ENCODE measurements at places on chromosomes 3 and 15.
A peak's percentile ranks its signal among the peaks of the same experiment; 100 is the strongest.

GRCh38 chr3:88189361-88189810, 39.6 kb downstream of the C3orf38 start:
- DNase-seq = peak; percentile 5

- no peak for DNase-seq
Observed at GRCh38 chr3:39067286-39067685, 15.5 kb downstream of the WDR48 start.

GRCh38 chr3:182626484-182627467, 166.5 kb upstream of the ATP11B start:
- no peak for DNase-seq

GRCh38 chr3:30471796-30472489, 134.5 kb upstream of the TGFBR2 start:
- no peak for DNase-seq

DNA sequence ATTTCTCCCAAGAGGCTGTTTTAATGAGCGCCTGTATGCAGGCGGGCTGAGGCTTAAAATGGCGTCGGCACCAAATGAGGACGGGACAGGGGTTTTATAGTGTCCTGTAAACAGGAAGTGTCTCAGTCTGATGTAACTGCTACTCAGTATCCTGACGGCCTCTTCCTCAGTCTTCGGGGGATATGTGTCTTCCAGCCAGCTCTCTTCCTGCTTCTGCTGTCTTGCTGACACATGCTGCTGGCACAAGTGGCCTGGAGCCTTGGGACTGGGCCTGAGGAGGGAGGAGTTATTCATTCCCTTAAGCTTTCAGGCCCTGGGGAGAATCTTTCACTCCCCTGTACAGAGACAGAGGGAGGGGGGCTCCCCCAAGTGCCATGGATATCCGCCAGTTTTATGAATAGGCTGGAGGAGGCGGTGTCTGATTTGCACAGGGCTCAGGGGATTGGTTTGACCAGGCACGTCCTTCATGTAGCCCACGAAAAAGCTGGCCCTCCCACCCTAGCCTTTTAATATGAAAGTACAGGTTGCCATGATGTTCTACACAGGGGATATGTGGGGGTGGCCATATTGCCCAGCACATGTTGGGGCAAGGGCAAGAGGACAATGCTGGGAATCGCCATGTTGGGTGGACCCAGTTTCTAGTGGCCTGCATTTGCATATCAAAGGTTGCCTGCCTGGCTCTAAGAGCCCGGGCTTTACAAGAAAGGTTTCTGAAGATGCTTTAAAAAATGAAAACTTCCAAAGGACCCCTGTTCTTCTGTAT, 19.9 kb downstream of the NDUFB4 start:
- DNase-seq = no peak

- DNase-seq = no peak
Observed at GRCh38 chr3:16190704-16191103, 16.2 kb downstream of the GALNT15 start.

DNA sequence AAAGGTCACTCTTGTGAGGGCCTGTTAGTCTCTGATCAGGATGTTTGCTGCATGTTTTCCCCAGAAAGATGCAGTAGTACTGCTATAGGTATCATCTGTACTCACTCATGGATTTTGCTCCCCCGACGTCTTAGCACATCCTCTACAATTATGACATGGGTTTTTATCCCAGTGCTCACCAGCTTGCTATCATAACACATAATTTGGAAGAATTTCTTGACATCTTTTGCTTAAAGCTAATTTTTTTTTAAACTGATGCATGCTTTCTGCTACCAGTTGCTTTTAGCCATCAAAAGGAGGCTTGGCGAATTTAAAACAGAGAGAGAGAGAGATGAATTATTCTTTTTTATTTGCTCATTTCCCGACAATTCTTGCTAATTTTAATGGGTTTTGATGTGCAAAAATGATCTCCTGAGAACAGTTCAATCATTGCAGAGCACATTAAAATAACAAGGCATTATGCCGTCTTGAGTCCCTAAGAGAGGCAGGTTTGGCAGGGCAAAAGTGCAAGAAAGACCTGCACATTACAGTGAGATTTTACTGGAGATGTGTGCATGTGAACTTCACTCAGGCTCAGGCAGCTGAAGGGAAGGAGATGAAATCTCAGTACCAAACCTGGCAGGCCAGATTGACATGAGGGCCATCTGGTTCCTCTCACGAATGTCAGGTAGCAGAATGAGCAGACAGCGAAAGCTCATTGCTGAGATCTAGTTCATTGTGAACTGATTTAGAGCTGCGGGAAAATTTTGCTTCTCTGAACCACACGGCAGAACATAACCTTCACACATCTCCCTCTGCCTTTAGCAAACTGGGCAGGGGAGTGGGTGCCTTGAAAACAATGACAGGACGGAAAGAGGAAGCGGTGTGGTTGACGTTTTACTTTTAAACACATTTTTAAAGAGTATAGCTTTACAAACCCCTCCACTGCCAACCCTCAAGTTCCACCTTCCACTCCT, 25.9 kb upstream of the GOLGA8B start:
- no peak for DNase-seq

DNA sequence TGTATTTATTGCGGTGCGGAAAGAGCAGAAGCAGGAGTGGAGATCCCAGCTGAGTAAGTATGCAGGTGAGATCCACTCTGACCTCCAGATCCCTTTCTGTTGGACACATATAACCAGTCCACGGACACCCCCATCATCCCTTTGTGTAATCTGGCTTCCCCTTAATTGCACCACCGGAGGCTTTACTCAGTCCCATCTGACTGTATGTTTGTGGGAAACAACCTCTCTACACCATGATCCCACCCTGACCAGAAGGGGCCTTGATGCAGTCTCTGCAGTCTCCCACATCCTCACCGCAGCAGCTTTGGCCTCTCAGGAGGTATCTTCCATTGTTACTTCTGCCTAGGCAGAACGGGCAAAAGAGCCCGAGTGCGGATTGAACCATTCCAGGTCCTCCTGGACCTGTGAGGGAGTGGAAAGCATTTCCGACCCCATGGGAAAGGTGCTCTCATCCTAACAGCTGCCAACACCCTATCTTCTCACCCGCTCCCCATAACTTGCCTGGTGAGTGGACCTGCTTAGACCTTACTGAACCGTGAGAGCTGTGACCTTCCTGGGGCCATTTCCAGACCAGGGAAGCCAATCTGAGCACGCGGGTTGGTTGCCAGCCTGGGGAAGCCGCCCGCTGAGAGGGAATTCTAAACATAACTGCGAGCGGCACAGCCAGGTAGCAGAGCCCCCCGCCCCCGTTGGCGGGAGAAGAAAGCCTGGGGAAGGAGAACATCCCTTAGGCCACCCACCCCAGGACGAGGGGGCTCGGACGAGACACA, 1.1 kb downstream of the SLCO2A1 start:
- DNase-seq = no peak

GRCh38 chr3:101964861-101965260, 115.5 kb downstream of the NFKBIZ start:
- DNase-seq = no peak

DNA sequence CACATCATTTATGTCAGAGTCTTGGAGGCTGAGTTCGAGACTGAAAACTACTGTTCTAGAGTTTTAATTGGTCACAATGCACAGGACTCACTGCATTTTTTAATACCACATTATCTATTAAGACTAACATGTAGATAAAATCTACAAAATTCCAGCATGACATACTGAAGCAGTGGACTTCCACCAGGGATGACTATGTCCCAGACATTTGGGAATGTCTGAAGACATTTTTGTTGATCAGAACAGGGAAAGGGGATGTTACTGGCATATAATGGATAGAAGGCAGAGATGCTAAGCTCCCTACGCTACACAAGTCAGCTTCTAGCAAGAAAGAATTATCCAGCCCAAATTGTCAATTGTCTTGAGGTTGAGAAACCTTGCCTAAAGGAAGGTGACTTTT, 419.0 kb upstream of the TGFBR2 start:
- DNase-seq = no peak

- DNase-seq = no peak
Observed at GRCh38 chr3:155917781-155918180, 47.3 kb downstream of the GMPS start.

GRCh38 chr3:31369637-31370379, 162.9 kb upstream of the STT3B start:
- DNase-seq = no peak

DNA sequence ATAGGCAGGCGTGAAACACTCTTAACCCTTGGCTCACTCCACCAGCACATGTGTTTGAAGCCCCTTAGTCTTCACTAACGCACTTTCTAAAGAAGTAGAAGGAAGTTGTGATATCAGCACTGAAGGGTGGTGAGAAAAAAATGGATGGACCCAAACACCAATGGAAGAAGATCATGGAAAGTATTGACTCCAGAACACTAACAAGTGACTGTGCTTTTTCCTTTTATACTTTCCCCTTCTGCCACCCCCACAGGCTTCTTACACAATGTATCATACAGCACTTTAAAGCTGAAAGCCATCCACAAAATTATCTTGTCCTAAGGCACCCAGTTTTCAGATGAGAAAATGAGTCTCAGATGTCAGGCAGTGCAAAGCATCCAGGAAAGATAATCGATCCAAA, 93.9 kb upstream of the PHLDB2 start:
- DNase-seq = no peak

GRCh38 chr3:183514021-183514420, 41.5 kb downstream of the KLHL6 start:
- no peak for DNase-seq

DNA sequence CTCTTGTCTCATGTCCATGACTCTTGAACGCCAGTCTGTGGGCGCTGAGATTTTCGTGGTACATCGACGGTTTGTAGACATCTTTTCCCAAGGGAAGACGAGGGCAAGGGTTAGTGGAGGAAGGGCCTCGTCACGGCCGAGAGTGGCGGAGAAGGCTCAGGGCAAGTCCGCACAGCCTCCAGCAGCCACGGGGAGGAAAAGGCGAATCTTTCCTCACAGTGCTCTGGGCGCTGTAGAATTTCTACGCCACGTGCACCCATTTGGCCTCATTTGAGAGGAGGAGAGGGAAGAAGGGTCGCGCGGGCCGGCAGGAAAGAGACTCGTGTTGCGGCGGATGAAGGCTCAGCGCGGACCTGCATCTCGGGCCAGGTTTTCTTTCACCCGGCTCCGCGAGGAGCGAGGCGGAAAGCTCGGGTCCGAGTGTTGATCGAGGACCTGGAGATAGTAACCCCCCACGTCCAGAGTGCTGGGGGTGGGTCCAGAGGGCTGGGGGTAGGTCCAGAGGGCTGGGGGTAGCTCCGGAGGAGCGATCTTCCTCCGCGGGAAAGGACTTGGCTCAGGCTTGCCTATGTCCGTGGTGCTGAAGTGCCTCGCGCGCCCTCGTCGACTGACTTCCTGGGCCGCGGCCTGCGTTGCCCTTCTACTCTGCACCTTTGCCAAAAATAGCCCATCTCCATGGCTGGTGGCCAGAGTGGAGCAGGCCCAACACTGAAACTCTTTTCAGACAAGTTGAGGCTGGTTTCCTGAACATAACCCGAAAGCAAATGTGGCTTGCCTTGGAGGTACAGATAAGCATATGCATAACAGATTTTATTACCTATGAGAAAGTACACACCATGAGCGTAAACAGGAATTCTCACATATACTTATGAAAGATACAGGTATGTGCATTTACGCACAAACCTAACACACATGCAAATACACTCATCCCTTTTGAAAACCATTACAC, 1.1 kb downstream of the SLC35G2 start:
- peak; percentile 33 for DNase-seq

DNA sequence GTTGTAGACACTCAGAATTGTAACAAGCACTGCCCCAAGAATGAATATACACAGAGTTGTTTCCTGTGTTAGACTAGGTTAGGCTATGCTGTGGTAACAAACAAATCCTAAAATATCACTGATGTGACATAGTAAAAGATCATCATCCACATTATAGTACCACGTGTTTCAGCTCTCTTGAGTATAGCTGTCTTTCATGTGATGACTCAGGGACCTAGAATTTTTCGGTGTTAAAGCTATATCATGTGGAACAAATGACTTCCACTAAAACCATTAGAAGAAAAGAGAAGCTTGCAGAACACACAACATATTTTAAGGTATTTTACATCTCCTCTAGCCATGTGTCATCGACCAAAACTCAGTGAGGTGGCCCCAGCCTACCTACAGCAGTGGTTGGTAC, 307.9 kb upstream of the RBMS3 start:
- no peak for DNase-seq

GRCh38 chr15:31957581-31957980, 72.7 kb upstream of the CHRNA7 start:
- no peak for DNase-seq

DNA sequence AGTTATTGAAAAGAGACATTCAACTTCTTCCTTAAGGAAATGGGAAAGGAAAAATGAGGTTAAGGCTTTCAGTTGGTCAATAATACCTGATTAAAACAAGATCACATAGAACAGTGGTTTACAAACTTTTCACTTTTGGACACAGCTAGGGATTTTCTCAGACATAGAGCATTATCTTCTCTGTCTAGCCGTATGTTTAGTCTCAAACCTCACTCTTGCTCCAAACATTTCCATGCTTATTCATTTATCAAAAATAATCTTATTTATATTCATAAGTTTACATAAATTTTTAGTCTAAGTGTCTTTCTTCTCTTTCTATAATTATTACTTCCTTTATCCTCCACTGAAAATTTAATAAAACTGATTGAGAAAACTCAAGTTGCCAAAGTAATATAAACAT, 114.2 kb upstream of the AZI2 start:
- no peak for DNase-seq

- no peak for DNase-seq
Observed at GRCh38 chr3:113659101-113659541, 37.3 kb downstream of the USF3 start.

DNA sequence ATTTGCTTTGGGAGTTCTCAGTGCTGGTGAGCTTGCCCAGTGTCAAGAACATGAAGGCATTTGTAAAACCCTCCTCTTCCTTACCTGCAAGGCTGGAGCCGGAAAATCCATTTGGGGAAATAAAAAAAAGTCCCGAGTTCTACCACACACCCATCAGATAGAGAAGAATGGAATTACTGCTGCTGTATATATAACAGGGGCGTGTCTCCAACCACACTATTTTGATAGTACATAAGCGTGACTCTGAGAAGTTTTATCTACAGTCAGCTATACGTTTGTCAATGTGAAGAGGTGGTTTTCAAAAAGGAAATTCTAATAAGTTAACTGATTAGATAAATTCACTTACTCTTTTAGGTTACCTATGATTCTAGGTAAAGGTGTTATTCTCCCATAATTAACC, 1.3 kb upstream of the CPA3 start:
- no peak for DNase-seq

GRCh38 chr3:157265931-157266330, 106.0 kb upstream of the CCNL1 start:
- no peak for DNase-seq

DNA sequence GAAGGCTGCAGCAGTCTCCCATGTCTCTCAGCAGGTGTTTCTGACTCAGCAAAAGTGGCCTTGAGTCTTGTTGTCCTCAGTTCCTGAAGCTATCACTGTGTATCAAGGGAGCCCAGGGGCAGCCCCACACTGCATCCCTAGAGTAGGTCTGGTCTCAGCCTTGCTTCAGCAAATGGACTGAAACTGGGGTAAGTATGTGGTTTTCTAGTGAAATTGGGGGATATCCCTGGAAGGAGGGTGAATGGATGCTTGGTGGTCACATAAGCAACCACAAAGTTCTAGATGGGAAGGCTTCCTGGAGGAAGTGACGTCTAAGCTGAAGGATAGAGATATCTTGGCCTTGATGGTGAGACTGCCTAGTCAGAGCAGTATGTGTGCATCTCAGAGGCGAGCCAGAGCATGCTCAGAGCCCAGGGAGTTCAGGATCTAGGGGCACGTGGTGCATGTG, 38.4 kb downstream of the TMEM158 start:
- peak; percentile 33 for DNase-seq

GRCh38 chr3:67526246-67526645, 128.2 kb downstream of the SUCLG2 start:
- no peak for DNase-seq

- DNase-seq = no peak
Observed at GRCh38 chr3:54781728-54782127, 146.1 kb downstream of the LRTM1 start.

GRCh38 chr3:34678575-34678974, 880.1 kb downstream of the PDCD6IP start:
- DNase-seq = no peak
